ENCODE measurements at places on chromosomes 4 and X.

- no peak for DNase-seq
Observed at GRCh38 chrX:101407167-101407747, 468 bp downstream of the GLA start.

GRCh38 chr4:183504930-183505610 lies at the start of gene ING2:
TSS of gene ING2 (plus strand) at chr4:183505058. CDS start at chr4:183505196, 138 bp downstream.
- DNase-seq, result peak; percentile 31

GRCh38 chrX:101740642-101741041 lies 81.0 kb upstream of the ARMCX2 start:
- DNase-seq, result no peak

GRCh38 chr4:71156616-71157015 lies 163.2 kb downstream of the DCK start:
- no peak for DNase-seq

GRCh38 chrX:77640702-77641101 lies 145.3 kb downstream of the ATRX start:
- DNase-seq, result no peak

DNA sequence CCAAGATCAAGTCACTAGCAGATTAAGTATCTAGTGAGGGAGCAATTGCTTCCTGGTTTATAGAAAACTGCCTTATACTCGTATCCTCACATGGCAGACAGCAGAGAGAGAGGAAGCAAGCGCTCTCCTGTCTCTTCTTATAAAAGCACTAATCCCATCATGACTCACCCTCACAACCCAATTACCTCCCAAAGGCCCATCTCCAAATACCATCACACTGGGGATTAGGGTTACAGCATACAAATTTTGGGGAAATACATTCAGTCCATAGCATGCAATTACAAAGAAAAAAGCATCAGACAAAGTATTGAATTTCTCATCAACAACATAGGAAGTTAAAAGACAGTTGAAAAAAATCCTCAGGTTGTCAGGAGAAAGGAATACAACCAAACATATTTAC lies 292.6 kb downstream of the IQCM start:
- DNase-seq, result no peak

GRCh38 chr4:53186714-53187358 lies 179.0 kb downstream of the SCFD2 start:
- no peak for DNase-seq

GRCh38 chrX:44032479-44032878 lies 59.3 kb upstream of the NDP start:
- DNase-seq, result no peak

Measured in DMS153 (cell line).